CMK (cell line): ENCODE measurements at places on chromosomes 11 and 22.
A peak's percentile ranks its signal among the peaks of the same experiment; 100 is the strongest.

DNA sequence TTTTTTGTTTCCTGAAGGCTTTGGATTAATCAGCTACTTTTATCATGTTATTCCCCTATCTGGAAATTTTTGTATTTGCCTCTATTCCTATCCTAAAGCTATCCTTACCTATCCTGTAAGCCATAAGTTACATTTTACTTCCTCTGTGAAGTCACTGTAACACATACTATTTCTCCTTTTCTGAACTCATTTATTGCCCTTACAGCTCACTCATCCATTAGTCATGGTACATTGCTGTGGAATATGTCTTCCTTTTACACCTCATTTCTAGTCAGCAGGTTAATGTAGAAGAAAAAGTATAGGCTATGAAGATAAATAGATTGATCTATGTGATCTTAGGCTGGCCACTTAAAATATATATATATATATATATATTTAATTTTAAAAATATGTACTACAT lies 28.0 kb downstream of the SWAP70 start:
- no peak for DNase-seq

GRCh38 chr11:42526426-42526825 lies 785.4 kb upstream of the API5 start:
- DNase-seq: no peak

- no peak for DNase-seq
These were observed 35.3 kb downstream of the GNB1L start for GRCh38 chr22:19819208-19819910.

GRCh38 chr11:2258501-2259465 lies 11.6 kb downstream of the ASCL2 start:
- DNase-seq: no peak

DNA sequence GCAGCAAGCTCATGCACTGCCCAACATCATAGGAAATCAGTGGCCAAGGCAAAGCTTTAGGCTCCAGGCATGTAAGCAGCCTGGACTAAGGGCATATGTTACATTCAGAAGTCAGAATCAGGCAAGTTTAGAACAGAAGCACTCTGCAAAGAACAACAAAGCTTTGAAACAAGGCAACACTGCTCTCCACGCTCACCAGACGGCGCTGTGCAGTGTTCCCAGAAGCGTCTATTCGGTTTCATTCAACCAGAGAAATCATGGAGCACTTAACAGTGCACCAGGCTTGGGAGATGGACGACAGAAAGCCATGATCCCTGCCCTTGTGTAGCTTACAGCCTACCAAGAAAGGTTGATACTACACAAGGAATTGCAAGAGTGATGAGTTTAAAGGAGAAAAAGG lies 555.8 kb downstream of the BUD13 start:
- DNase-seq: peak; percentile 4

DNA sequence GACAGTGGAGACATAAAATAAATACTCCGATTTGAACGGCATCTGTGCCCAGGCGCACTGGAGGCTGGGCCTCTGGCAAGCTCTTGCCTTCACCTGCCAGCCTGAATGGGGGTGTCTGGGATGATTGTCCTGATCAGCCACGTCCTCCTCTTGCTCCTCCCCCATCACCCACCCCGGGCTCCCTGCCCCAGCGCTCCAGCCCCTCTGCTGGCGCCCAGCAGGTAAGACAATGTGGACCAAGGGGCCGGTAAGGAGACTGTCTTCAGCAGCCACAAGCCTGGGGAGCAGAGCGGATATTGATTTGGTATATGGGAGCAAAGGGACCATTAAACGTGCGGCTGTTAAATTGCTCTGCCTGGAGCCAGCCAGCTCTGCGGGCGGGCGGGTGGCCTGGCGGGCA lies 24.9 kb downstream of the WNT11 start:
- no peak for DNase-seq
